ENCODE measurements at places on chromosomes 13 and 19.

DNA sequence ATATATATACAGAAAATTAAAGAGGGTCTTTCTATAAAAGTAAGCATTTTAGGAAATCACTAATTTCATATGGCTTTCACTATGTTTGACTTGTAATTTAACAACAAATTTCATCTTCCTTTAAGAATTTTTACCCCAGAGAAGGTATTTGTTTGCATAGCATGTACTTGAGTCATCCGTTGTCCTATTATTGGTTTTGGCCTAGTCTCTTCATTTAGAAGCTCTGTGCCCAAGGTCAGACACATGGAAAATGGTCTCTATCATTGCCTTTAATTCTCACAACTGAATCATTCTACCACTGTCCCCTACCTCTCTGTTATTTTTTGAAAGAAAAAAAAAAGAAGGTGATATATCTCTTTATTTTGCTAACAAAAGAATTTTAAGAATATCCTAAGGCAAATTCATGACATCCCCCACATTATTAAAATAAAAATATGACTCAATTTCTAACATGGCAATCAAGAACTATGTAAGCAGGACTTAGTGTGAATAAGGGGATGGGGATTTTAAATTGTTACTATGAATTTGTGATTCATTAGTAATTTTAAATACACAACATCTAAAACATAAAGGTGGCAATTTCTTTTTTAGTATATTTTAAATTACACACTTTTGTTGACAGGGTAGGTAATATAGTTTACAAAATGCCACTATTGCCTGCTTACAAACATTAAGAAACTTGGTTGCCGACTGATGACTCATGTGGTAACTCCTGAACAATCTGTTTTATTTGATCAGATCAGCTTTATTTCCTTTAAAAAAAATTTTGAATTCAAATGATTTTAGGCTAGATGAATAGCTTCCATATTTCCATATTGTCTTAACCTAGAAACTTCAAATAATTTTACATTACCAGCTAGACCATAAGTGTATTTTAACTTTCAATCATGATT lies 13.9 kb downstream of the SLITRK5 start:
- DNase-seq: peak; percentile 79

GRCh38 chr13:65911546-65912193 lies 1318.5 kb downstream of the PCDH9 start:
- no peak for DNase-seq

DNA sequence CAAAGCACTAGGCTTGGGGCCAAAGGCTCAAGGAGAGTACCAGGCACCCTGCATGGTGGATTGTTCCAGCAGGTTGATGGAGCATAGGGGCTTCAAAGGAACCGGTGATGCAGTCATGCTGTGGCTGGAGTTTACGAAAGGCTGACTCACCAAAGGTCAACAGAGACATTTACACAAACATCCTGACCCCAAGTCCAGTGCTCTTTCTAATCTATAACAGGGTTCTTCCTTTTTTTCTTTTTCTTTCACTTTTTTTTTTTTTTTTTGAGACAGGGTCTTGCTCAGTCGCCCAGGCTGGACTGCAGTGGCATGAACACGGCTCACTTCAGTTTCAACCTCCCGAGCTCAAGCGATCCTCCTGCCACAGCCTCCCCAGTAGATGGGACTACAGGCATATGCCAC lies 35.6 kb upstream of the TPTE2 start:
- DNase-seq: no peak

- DNase-seq: no peak
These were observed 445.5 kb upstream of the SGCG start for GRCh38 chr13:22735011-22735995.

GRCh38 chr19:13260883-13261653 lies 110.9 kb downstream of the IER2 start:
- no peak for DNase-seq

DNA sequence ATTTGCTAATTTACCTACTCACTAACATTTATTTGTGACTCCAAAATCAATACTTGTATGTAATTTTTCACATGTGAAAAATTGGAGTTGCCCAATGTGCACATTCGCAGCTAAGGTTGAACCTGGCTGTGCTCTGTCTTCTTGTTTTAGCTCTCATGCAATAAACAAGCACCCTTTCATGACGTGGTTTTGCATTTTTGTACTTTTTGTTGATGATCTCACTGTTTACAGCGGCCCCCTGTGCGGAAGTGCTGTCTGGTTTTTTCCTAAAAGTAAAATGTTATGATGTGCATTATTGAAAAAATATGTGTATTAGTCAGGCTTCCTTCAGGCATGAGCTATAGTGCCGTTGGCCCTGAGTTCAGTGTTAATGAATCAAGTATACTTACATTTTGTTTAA lies 18.1 kb downstream of the DGKH start:
- no peak for DNase-seq

- no peak for DNase-seq
These were observed 200.2 kb downstream of the DCLK1 start for GRCh38 chr13:35930665-35931631.

GRCh38 chr13:49827891-49828290 lies 35.4 kb upstream of the KPNA3 start:
- no peak for DNase-seq

GRCh38 chr19:44499962-44500949 lies at the start of gene ZNF180:
TSS of gene ZNF180 (minus strand) at chr19:44500522. CDS start at chr19:44497334, 3,188 bp downstream.
- DNase-seq: peak; percentile 99

DNA sequence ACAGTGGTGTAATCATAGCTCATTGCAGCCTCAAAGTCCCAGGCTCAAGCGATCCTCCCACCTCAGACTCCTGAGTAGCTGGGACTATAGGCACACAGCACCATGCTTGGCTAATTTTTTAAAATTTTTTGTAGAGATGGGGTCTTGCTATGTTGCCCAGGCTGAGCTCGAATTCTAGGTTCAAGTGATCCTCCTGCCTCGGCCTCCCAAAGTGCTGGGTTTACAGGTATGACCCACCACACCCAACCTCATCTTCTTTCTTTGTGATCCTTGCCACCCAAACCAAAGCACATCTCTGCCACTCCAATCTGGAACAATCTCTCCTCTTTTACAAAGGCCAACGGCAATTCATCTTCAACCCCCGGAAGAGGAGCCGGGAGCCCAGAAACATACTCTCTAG lies 38.6 kb downstream of the INSR start:
- DNase-seq: no peak
